ENCODE measurements at places on chromosomes 2 and 18. TPM values are rescaled to one million over a fixed set of nuclear protein-coding genes. Genes with fewer than 3 reads are reported as not detected.

Gene CNTNAP5
- 65.1 TPM for total RNA-seq

Gene REEP1
- 191 TPM for total RNA-seq

Gene SPATA3
- total RNA-seq = not detected

Gene CCBE1
- 57.6 TPM for total RNA-seq

Gene SKOR2
- total RNA-seq = not detected

Gene SP9
- total RNA-seq = 20.0 TPM

Gene PPP1R1C
- 0.94 TPM for total RNA-seq

Gene PELI1
- 62.9 TPM for total RNA-seq

Gene ZNF396
- total RNA-seq = 4.4 TPM

Gene APOB
- 0.94 TPM for total RNA-seq

Gene CPLX4
- total RNA-seq = not detected

Gene C18orf54
- 13.5 TPM for total RNA-seq

Gene GPR45
- total RNA-seq = 0.94 TPM

Gene NPHP1
- 6.3 TPM for total RNA-seq
